ENCODE measurements at places on chromosomes 5 and 9. TPM values are rescaled to one million over a fixed set of nuclear protein-coding genes. Genes with fewer than 3 reads are reported as not detected.

Gene CREB3
- 29.1 TPM for polyA plus RNA-seq

Gene NEUROG1
- polyA plus RNA-seq: not detected

Gene C1QTNF3
- 1.0 TPM for polyA plus RNA-seq

- no peak for DNase-seq
- H3K4me1 ChIP-seq: no peaks in the 10 kb centered on the region
- no peaks in the 10 kb centered on the region for H3K27me3 ChIP-seq
Observed at GRCh38 chr9:110357505-110357904, 19.8 kb upstream of the TXNDC8 start.

GRCh38 chr9:91465420-91465819, 41.8 kb upstream of the NFIL3 start:
- no peaks in the 10 kb centered on the region for H3K27me3 ChIP-seq
- H3K36me3 ChIP-seq: no peaks in the 10 kb centered on the region
- no peak overlapping the region for H3K27ac ChIP-seq
- no peak overlapping the region for H3K4me3 ChIP-seq

GRCh38 chr9:16131264-16131663, 578.4 kb downstream of the CCDC171 start:
- H3K36me3 ChIP-seq: no peaks in the 10 kb centered on the region
- no peak overlapping the region for H3K27ac ChIP-seq
- no peak for DNase-seq

DNA sequence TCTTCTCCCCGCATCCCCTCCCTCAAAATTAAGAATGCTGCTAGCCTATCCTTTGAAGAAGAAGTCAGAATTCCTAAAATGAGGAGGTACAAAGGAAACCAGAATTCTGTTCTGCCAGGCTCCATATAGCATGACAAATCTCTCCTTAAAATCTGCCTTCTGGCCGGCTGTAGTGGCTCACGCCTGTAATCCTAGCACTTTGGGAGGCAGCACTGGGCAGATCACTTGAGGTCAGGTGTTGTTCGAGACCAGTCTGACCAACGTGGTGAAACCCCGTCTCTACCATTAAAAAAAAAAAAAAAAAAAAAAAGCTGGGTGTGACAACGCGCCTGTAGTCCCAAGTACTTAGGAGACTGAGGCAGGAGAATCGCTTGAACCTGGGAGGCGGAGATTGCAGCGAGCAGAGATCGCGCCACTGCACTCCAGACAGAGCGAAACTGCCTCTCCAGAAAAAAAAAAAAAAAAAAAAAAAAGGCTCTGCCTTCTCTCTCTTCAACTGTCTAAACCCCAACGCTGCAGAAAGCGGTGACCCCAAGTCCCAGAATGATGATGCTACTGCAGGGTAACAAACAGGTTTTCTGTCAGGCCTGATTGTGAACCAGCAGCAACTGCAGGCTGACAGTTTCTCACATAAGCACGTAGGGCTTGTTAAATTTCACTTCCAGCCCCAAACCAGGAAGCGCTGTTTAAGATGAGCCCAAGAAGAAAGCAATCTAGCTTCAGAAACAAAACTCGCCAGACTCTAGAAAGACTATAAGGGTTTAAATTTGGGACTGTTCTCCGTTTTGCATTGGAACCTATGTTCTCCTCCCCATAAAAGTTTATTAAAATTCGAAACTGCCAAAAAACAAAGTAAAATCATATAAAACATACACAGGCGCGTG, 963 bp upstream of the CAST start:
- H3K4me1 ChIP-seq: peaks cover 2% of the 10 kb centered on the region
- H3K36me3 ChIP-seq: no peaks in the 10 kb centered on the region
- no peak overlapping the region for H3K27ac ChIP-seq
- peak overlapping the region; percentile 92 for H3K4me3 ChIP-seq
- DNase-seq: no peak

GRCh38 chr5:20212701-20213100, 224.7 kb upstream of the CDH18 start:
- no peaks in the 10 kb centered on the region for H3K27me3 ChIP-seq
- no peaks in the 10 kb centered on the region for H3K4me1 ChIP-seq
- no peak for DNase-seq
- H3K36me3 ChIP-seq: no peaks in the 10 kb centered on the region
- no peak overlapping the region for H3K4me3 ChIP-seq

- no peaks in the 10 kb centered on the region for H3K27me3 ChIP-seq
- no peak overlapping the region for H3K27ac ChIP-seq
- H3K36me3 ChIP-seq: peaks cover 32% of the 10 kb centered on the region
- no peak for DNase-seq
Observed at GRCh38 chr5:69213513-69214215, 21.0 kb upstream of the CDK7 start.

DNA sequence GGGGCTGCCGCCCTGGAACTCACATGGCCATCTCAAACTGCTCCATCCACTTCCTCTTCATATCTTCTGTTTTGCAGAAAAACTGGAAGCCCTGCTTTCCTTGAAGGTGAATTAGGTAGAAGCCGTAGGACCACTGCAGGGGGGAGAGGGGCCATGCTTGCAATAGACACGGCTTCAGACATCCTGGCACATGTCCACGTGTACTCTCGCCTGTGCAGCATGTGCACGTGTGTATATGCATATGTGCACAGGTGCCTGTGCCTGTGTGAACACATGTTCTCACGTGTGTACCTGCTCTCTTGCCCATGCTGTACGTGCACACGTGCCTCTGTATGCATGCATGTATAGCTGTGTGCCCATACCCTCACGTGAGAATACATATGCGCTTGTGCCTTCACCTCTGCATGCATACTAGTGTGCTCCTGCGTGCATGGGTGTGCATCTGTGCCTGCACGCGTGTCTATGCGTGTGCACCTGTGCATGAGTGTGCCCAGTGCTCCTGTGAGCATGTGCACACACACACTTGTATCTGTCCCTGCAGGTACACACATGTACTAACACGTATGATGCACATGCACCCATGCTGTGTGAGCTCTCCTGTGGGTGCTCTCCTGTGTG, 47.7 kb upstream of the SARDH start:
- no peak overlapping the region for H3K27ac ChIP-seq
- no peak overlapping the region for H3K4me3 ChIP-seq
- no peaks in the 10 kb centered on the region for H3K36me3 ChIP-seq
- no peaks in the 10 kb centered on the region for H3K27me3 ChIP-seq
- no peak for DNase-seq
- H3K4me1 ChIP-seq: peaks cover 2% of the 10 kb centered on the region

DNA sequence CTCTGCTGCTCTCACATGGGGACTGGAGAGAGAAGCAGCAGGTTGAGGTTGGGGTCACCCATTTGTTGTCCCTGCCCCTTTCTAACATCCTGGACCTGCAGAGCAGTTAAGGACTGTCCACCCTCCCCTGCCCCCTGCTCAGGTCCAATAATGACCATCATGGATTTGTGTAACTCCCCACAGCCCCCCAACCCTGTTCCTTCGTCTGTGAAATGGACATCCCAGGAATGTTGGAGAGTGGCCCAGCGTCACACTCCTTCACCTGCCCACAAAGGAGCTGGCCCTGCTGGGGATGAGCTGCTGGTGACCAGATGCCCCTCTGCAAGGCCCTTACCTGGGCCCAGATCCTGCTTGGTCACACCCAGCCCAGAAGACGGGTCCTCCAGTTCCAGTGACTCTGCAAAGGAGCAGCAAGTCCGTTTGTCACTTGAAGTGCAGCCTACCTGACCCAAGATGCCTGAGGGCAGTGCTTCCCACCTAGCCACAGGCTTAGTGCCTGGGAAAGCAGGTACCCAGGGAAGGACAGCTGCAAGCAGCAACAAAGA, 10.4 kb downstream of the CD74 start:
- H3K4me1 ChIP-seq: no peaks in the 10 kb centered on the region
- H3K4me3 ChIP-seq: no peak overlapping the region
- DNase-seq: no peak
- no peaks in the 10 kb centered on the region for H3K27me3 ChIP-seq
- H3K27ac ChIP-seq: no peak overlapping the region
- H3K36me3 ChIP-seq: peaks cover 53% of the 10 kb centered on the region
